ENCODE measurements at places on chromosomes 16 and 17. TPM values are rescaled to one million over a fixed set of nuclear protein-coding genes. Genes with fewer than 3 reads are reported as not detected.
A peak's percentile ranks its signal among the peaks of the same experiment; 100 is the strongest.

- DNase-seq = no peak
Observed at GRCh38 chr17:19670908-19671307, 22.4 kb downstream of the ALDH3A2 start.

Gene BCAR1
- 58.6 TPM for polyA plus RNA-seq

Gene SDR42E2
- polyA plus RNA-seq = 0.06 TPM

DNA sequence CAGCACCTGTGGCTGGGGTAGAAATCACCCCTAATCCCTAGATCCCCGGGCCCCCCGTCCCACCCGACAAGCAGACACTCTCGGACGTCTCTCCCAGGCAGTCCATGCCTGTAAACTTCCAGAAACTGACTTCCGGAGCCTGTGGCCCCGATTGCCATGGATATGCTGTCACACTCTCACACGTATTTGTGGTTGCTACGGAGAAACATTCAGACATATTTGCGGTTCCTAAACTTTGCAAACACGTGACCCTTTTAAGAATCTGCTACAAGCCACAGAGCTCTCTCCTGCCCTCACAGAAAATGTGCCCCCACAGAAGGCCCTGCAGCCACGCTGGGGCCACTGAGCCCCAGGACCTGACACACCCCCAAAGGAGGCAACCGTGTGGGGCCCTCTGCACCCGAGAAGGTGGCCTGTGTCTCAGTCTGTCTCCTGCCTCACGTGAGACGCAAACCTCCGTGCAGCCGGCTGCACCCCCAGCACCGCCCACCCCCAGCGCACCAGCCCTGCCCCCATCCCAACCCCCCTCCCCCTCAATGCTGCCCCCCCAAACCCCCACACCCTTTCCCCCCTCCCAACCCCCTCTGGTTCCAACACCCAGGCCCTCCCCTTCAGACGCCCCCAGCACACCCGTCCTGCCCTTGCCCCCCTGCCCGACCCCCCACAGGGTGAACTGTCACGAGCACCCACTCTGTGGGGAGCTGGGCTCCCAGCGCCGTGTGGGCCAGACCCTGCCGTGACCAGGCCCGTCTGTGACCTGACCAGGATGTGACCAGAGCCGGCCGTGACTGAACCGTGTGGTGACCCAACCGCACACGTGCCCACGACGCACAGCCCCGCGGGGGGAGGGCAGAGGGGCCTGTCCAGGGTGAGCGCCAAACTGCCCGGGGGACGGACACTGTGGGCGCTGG lies 66.3 kb upstream of the METRNL start:
- DNase-seq = peak; percentile 29

DNA sequence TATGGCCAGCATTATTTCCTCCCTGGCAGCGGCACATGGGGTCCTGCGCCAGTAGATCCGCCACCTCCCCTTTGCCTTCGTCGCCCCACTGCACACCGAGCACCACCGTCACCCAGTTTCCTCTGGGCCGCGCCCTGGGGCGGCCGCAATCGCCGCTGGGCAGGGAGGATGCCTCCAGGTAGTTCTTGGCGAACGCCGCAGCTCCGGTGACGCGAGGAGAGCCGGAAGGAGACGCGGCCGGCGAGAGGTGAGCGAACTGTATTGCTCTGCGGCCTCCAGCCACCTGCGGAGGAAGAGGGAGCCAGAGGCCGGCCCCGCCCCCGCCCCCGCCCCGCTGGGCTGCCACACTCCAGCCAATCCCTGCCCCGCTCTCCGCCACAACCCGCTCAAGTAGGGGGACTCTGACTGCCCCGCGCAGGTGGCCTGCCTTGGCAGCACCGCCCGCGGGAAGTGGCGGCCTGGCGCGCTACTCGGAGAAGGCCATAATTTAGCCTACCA lies 11.8 kb upstream of the SLFN13 start:
- DNase-seq = no peak

Gene DLX4
- 3.9 TPM for polyA plus RNA-seq

DNA sequence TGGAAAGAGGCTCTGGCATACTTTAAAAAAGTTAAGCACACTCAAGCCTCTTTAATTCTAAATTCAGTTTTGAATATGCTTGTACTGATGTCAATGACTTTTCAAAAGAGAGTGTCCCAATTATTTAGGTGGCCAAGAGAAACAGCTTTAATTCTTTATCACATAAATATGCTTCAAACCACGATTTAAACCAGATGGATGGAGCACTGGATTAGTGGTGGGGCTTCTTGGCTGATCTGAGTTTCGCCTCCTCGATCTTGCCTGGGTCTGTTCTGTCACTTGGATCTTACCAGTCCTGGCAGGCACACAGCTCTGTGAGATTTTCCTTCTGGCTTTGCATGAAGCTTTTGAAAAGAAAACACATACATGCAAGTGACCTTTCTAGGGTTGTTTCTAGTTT lies 467.8 kb downstream of the MAF start:
- no peak for DNase-seq

GRCh38 chr16:3173892-3174617 lies 13.9 kb upstream of the OR1F1 start:
- DNase-seq = no peak

Gene HSD11B2
- polyA plus RNA-seq = 5.8 TPM

- no peak for DNase-seq
Observed at GRCh38 chr16:20372701-20373100, 20.2 kb upstream of the UMOD start.

Gene ANTKMT
- 23.0 TPM for polyA plus RNA-seq

Gene KRTAP2-2
- polyA plus RNA-seq = not detected
